ENCODE measurements at places on chromosomes 7 and 10.

DNA sequence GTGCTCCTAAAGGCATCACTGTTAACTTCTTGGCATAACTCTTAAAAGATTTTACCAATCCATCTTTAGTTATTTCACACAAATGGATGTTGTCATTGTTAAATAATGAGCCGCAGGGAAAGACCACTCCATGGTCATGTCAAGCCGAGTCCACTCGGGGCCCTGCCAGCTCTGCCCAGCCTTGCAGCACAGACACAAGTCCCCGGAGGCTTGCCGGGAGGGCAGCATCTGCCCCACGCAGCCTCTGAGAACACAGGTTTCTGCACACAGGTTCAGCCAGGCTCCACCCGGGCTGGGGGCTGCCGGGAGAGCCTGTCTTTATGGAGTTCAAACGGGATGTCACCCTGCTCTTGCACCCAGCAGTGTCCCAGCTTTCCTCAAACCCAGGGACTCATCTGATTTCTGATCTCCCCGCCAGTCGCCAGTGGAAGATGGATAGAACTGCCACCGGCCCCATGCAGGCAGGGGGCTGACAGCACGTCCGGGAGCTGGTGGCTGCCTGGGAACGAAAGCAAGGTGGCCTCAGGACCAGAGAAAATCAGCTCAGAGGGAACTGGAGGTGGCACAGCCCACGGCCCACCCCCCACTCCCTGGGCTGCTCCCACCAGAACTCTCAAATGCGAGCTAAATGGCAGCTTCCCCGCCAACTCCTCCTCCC lies 156.2 kb downstream of the TCERG1L start:
- DNase-seq: no peak

- peak; percentile 41 for DNase-seq
These were observed 74.8 kb downstream of the HIPK2 start for GRCh38 chr7:139702811-139703486.

- DNase-seq: no peak
These were observed 422.6 kb upstream of the NUPR2 start for GRCh38 chr7:56538541-56539429.

- DNase-seq: peak; percentile 70
These were observed 270.4 kb downstream of the HGF start for GRCh38 chr7:81499262-81500116.

DNA sequence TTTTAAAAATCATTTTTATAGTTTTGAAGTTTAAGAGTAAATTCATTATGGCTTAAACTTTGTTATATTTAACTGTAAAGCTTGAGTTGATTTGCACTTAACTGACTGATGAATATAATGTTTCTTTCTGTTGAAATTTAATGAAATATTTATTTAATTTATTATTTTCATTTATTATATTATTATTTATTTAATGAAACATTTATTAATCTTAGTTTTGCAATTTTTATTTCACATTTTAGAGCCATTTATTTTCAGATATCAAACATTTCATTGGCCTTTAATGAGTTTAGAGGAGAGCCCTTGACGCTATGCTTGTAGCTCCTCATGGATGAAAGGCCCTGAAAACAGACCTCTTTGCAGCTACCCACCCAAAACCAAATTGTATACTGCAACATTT lies 570.0 kb downstream of the LRMDA start:
- no peak for DNase-seq

DNA sequence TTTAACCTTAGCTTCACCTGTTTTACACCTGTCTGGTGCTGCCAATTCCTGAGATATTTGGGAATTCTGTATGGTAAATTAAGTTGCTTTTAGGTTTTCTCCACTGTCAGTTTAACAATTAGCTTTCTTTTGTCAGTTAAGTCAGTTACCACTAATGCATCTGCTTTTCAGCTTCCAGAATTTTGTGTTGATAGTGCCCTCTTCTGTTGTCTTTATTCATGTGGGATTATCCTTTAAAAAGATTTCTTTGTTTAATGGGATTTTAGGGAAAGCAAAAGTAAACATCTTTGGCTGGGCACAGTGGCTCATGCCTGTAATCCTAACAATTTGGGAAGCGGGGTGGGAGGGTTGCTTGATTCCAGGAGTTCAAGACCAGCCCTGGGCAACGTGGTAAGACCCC lies 8.1 kb downstream of the TFAM start:
- DNase-seq: peak; percentile 6

- DNase-seq: no peak
These were observed 7.0 kb downstream of the MXI1 start for GRCh38 chr10:110214371-110214826.

- no peak for DNase-seq
These were observed 2.2 kb downstream of the BHLHA15 start for GRCh38 chr7:98213296-98213887.

GRCh38 chr7:36925207-36925606 lies 200.9 kb upstream of the AOAH start:
- DNase-seq: no peak

- peak; percentile 67 for DNase-seq
These were observed 19.3 kb downstream of the MYO1G start for GRCh38 chr7:44959433-44959951.

DNA sequence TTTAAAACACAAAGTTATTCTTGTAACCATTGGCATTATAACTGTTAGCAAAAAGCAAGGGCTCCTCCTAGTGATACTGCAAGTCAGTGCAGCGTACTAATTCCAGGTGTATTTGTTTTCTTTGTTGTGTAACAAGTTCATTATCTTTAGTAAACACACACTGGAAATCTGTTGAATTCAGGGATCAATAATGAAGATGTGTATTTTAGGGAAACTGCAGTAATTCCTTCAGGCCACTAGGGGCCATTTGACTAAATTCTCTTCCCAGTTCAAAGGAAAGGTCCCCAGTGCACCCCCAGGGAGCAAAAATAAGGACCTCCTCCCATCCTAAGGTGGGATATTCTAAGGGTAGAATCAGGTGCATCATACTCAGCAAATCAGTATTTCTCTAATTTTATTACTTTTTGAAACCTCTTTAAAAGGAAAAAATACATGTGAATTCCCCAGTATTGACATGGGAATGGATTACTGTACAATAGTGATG lies 158.6 kb upstream of the LYZL1 start:
- DNase-seq: no peak

DNA sequence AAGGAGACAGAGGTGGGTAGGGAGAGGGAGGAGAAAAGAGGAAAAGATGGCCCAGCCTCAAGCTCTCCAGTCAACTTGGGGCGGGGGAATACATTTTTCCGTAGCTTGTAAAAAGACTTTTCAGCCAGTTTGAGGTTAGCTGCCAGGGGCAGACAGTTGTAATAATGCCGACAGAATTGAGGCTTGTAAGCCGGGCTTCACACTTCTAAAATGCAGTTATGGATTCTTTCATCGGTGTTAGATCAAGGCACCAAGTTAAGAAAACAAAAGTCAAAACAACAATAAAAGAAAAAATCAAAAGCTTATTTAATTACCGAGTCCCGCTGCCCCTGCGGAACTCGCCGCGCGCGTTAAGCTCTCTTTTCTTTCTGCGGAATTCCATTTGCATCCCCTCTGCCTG lies 448 bp upstream of the EVX1 start:
- DNase-seq: no peak

DNA sequence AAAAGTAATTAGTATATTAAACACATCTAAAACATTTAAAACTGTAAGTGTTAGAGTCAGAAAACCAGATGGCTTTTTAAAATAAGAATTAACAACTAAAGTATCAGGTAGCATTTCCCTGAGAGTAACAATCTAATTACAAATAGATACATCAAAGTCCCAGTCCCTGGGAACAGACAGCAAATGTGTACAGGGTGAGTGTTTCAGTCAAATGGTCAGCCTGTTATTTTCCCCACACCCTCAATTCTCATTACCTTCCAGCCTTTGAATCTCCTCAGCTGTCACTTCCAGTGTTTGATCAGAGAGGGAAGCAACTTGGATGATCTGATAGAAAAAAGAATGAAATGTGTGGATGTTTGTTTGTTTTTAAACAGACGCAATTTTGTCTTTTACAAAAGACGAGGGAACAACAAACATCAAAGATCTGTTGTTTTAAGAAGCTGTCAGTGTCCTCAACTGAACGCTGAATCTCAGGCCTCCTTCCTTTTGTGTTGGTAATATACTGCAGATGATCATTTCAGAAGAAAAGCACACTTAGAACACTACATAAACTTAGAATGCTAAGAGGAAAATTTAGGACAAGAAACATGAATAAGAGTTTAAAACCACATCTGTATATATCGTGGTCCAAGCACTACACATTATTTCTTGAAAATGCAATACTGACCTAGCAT lies 29.8 kb downstream of the CEP41 start:
- DNase-seq: no peak

- peak; percentile 36 for DNase-seq
These were observed 28.5 kb downstream of the CHCHD3 start for GRCh38 chr7:133053321-133053891.

DNA sequence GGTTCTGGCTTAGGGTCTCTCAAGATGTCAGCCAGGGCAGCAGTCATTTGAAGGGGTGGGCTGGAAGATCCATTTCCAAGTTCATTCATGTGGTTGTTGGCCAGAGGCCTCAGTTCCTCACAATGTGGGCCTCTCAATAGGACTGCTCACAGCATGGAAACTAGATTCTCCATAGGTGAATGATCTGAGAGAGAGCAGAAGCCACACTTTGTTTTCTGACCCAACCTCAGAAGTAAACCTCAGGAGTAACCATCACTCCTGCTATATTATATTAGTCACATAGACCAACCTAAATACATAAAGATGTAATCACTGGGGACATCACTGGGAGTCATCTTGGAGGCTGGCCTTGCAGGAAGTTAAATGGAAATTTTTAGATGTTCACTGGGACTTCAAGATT lies 42.2 kb downstream of the GBF1 start:
- no peak for DNase-seq

GRCh38 chr10:103295374-103296015 lies 18.6 kb downstream of the INA start:
- no peak for DNase-seq

GRCh38 chr7:150612925-150613324 lies 19.3 kb downstream of the GIMAP6 start:
- no peak for DNase-seq

DNA sequence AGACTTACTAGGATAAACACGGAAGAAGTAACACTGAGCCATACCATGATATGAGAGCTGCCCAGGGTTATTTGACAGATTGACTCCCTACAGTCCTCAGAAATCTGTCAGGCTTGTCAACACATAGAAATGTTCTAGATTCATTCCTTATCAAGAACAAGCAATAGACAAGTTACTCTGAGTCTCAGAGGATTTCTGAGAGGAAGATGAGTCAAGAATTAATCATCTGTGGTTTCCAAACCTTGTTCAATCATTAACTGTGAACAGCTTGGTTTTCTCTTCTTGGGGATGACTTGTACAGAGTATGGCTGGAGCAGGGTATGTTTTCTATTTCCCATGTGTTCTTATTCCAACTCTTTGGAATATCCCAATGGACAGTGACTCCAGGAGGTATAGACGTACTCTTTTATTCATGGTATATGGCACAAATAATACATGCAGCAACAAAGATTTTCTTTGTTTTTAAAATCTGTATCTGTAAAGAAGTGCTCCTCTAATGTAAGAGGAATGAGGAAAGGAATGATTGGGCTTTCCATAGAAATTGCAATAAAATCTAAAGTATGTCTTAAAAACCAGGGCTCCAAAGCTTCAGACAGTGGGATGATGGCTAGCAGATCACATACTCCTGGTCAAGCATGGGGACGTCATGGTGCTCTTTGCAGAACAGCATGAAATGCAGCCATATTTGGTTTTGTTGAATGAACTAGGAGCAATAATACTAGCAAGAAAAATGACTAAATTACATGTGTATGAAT lies 11.9 kb upstream of the SFR1 start:
- DNase-seq: peak; percentile 82

DNA sequence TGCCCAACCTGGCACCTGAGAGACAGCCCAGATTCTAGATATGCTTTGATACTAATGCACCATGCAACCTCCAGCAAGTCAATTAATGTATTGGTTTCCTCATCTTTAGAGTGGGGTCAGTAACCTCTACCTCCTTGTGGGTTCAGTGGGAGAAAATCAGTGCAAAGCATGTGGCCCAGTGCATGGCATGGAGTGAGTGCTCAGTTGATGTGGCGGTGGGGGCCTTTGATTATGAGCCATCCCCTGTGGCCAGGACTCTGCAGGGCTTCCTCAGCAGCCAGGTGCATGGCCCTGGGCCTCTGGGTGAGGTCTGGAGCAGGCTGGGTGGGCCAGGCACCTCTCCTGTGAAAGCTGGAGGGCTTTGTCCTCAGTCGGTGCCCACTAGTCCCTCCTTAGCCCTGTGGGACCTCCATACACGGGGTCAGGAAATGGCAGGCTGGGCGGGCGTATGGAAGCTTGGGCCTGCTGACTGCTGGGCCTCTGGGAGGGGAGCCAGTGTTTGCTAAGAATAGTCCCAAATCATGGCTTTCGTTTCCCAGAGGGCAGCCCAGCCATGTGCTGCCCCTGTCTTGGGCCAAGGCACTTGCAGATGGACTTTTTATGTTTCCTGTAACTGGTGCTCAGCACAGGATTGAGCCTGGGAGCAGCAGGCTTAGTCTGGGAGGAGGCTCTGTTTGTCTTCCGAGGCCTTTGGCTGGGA lies 3.4 kb downstream of the PALD1 start:
- no peak for DNase-seq

- no peak for DNase-seq
These were observed 154.7 kb upstream of the TMEM106B start for GRCh38 chr7:12056381-12056780.

DNA sequence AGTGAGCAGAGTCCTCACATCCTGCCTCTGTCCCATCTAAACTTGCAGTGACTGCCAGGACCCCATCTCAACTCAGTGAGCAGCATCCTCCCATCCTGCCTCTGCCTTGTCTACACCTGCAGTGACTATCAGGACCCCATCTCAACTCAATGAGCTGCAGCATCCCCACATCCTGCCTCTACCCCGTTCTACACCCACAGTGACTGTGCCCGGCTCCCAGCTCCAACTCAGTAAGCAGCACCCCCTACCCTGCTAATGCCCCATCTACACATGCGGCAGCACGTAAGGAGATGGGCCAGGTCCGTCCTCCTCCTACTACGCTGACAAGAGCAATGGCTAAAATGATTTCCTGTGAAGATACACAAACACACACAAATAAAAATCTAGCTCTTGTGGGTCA lies 65.5 kb downstream of the TNS3 start:
- no peak for DNase-seq

- peak; percentile 80 for DNase-seq
These were observed 64.8 kb downstream of the APBB1IP start for GRCh38 chr10:26502986-26503385.

DNA sequence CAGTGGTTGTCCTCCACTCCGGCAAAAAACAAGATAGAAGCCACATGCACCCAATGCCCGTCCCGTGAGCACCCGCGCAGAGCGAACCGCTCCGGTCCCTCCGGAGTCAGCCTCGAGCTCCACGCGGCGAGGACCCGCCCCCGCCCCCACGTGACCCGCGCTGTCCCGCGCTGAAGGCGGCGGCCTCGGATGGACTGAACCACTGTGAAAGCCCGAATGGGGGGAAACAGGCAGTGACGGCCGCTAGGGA lies 766 bp upstream of the EIF3B start:
- peak; percentile 87 for DNase-seq

- DNase-seq: no peak
These were observed 38.1 kb downstream of the IKZF1 start for GRCh38 chr7:50342616-50343114.

- DNase-seq: peak; percentile 52
These were observed 11.7 kb downstream of the NOBOX start for GRCh38 chr7:144391823-144392255.

All from inflammatory macrophage treated with lipopolysaccharide for 4 hours (primary cell).